ENCODE measurements at places on chromosomes 2 and 18.

DNA sequence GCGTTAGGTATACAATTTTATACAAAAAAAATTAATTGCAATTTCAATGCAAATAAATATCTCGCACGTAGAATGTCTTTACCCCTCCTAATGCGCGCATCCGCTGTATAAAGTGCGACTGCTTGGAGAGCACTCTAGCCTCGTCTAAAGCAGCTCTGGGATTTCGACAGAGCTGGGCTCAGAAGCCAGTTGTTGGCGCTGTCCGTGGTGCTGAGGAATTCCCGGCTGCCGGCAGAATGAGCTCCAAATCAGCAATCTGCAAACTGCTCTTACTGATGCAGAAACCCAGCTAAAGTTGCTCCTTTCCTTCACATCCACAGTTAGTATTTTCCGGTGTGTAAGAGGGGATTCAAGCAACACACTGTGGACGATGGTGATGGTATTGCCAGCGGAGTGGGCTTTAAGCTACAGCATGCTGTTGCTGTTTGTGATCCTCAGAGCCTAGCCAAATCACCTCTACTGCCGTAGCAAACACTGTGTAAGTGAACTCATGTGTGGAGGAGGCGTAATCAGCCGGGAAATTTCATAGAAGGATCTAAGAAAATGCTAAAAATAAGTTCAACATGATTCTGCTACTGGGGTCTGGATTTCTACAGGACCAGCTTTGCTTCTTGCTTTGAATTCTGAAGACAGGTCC lies at the start of gene VWC2L:
TSS of gene VWC2L (plus strand) at position 137 of the 637 bp plus-strand sequence. CDS start 3,140 bp downstream, outside the sequence.
- DNase-seq = no peak

DNA sequence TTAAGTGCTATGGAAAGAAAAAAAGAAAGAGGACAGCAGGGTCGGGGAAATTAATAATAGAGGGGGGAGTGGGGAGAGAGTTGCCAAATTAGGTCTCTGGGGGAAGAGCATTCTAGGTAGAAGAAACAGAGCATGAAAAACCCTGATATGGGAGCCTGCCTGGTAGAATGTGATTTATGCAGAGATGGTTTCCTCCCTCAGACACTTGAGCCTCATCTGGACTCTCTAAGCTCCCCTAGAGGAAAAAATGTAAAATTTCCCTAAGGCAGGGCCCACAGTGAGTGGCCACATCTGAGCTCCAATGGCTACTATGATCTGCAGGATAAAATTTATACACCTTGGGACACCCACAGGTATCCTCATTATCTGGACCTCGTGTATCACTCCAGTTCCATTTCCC lies 20.6 kb upstream of the EPAS1 start:
- DNase-seq = no peak

- no peak for DNase-seq
These were observed 72.4 kb upstream of the CCDC150 start for GRCh38 chr2:196566961-196567666.

DNA sequence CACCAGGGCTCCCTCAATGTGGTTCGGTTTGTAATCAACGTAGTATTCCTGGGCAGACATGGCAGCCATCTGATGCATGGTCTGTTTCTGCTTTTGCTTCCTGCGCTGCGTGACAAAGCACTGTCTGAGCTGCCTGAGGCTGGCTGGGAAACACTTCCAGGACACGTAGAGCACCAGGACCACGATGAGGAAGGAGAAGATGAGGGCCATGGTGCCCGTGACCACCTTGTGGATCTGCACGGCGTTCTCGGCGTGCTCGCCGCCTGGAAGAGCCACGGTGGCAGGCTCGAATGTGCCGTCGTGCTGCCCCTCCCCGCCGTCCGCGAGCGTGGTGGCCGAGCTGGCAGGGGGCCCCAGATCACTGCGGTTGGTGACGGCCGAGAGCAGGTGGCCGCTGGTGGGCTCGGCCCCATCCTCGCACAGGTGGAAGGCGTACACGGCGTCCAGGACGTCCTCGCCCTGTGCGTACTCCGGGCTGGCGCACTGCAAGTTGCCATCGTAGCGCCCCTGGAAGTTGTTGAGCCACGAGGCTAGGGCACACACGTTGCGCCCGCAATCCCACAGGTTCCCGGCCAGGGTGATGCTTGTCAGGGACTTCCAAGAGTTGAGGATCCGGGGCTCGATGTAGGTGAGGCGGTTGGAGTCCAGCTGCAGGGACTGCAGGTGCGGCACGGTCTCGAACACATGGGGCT lies 2.1 kb downstream of the LRRTM1 start:
- no peak for DNase-seq

GRCh38 chr2:96800061-96801004 lies 15.7 kb upstream of the CNNM3 start:
- no peak for DNase-seq

DNA sequence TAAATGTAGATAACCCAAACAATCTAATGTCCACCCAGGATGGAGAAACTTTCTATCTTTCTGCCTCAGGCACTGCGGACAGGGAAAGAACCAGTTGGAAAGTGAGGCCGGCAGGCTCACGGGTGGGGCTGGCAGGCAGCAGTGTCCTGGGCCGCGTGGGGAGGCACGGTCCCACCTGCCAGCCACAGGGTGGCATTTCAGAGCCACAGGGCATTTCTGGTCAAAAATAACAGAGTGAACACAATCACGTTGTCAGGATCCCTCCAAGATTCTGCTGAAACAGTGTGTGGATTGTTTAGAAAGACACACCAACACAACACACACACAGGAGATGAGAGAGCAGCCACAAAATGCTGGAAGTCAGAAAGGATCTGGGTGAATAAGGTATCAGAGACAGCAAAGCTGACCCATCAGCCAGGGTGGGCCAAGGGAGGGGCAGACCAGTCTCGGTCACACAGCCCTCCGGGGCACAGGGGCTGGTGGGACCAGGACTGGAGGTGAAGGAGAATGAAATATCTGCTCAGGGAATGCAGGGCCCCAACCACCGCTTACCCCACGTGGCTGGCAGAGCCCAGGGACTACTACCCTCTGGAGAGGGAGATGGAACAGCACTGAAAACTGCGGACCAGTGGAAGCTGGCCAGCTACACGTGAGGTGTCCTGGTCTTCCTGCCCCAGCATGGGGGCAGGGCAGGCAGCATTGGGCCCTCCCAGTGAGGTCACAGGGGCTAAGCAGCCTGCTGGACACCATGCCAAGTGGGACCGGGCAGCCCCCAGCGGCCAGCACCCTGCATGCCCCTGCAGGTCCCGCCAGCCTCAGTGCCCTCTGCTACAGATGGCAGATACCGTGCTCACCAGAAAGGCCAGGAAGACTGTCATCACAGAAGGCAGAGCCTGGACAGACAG lies 173.9 kb downstream of the HDAC4 start:
- no peak for DNase-seq

GRCh38 chr18:35267161-35267651 lies 22.8 kb downstream of the ZSCAN30 start:
- peak; percentile 64 for DNase-seq

DNA sequence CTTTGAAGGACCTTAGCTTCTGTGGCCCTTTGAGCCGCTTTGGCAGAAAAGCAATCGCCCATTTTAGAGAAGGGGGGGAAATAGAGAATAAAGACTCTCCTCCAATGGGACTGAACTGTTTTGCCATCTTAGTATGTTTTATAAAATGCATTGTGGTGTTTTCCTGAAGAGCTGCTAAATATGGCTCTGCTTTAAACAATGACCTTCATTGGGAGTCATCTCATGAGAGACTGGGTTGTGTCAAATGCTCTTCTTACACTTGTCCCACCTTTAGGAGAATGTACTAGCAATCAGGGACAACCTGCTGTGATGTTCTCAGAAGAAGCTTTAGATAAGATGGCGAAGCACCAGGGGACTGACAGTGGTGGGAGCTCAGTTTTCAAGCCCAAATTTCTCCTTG lies 418.9 kb upstream of the POU3F3 start:
- no peak for DNase-seq

- no peak for DNase-seq
These were observed 214.5 kb downstream of the SH3RF3 start for GRCh38 chr2:109343460-109343859.

All from stimulated activated CD8-positive, alpha-beta memory T cell treated with anti-CD3 and anti-CD28 coated beads, Interleukin-4, amount 100 ng/mL, for 1 hour (primary cell).